ENCODE measurements at places on chromosomes 13 and 19. TPM values are rescaled to one million over a fixed set of nuclear protein-coding genes. Genes with fewer than 3 reads are reported as not detected.
A peak's percentile ranks its signal among the peaks of the same experiment; 100 is the strongest.

The SIGLEC7 gene
- not detected for total RNA-seq

DNA sequence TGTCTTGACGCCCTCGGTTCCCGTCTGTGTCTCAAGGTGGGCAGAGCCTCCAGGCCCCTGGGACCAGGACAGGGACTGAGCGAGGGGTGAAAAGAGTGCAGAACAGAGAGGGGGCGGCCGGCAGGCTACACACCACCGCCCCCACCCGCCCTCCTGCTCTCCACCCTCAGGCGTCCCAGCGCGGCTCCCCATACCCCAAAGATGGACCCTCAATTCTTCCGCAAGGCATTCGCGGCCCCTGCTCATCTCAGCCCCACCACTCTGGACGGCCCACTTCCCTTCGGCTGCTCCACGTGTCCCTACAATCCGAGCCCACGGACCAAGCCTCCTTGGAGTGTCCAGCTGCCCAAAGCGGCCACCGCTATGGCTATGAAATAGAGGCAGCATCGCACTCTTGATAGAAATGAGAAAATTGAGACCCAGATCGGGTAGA, 1.8 kb downstream of the KLF16 start:
- DNase-seq = peak; percentile 51

- DNase-seq = peak; percentile 98
These were observed 5.5 kb downstream of the ZBTB7A start for GRCh38 chr19:4061178-4061682.

The SYMPK gene
- total RNA-seq = 44.0 TPM

- peak; percentile 75 for DNase-seq
These were observed 3.8 kb downstream of the RAB8A start for GRCh38 chr19:16115301-16116039.

The KCNN4 gene
- total RNA-seq = 34.6 TPM

GRCh38 chr13:113672002-113672651, 5.1 kb downstream of the GRK1 start:
- DNase-seq = no peak

DNA sequence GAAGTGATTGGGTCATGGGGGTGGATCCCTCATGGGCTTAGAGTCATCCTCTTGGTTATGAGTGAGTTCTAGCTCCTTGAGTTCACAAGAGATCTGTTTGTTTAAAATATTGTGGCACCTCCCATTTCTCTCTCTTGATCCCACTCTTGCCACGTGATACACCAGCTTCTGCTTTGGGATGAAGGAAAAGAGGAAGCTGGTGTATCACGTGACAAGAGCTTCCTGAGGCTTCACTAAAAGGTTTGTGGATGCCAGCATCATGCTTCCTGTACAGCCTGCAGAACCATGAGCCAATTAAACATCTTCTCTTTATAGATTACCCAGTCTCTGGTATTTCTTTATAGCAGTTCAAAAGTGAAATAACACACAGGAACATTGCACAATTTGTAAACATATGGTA, 352.5 kb upstream of the ATXN8OS start:
- no peak for DNase-seq

The COL5A3 gene
- 1.2 TPM for total RNA-seq

GRCh38 chr13:36418022-36418805, 14.1 kb upstream of the CCNA1 start:
- DNase-seq = no peak

DNA sequence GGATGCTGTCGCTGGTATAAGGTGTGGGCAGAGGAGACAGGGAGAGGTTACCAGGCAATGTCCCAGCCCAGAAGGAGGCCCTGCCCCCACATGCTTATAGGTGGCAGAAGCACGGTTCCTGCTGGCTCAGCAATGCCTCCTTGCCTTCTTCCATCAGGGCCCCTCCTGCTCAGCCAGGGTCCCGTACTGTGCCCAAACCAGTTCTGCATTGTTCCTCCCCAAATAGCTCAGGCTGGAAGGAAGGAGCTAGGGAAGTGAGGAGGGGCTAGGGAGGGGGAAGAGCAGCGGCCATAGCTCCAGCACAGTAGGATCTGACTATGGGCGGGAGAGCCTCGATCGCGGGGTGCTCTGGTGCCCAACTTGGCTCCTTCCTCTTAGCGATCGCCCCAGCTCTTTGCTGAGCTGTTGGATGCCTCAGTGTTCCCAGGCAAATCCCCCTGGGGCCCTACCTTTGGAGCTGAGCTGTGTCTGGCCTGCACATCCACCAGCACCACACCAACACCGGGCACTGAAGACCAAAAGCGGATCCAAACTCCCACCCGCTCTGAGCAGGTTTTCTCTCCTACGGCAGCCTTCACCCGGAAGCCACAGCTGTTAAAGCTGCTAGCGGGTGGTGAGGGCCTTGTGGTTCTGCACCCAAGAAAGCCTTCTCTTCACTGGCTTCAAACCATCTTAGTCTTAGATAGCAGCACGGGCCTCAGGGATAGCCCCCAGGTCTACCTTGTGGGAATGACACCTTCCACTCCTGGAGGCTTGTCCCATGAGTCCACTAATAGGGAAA, 32.1 kb upstream of the PEPD start:
- no peak for DNase-seq

The DMRTC2 gene
- total RNA-seq = not detected

- no peak for DNase-seq
These were observed 52.0 kb downstream of the COL4A1 start for GRCh38 chr13:110254751-110255553.

- no peak for DNase-seq
These were observed 793 bp downstream of the LRFN1 start for GRCh38 chr19:39319892-39320248.

The ZNF578 gene
- total RNA-seq = 0.53 TPM

DNA sequence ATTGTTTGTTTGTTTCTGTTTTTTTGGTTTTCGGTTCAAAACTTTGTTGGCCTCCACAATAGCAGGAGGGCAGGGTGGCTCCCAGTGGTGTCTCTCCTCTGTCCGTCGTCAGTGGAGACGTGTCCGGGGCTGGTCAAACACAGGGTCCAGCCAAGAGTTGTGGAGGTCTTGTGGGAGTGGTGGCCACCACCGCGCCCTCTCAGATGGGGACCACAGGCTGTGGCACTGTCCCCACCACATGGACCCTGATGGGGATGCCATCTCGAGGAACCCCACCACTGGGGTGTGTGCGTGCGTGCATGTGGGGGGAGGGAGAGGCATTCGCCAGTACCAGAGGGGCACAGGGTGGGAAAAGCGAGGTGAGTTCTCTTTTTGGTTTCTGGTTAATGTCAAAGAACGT, 13.8 kb downstream of the ZNF574 start:
- no peak for DNase-seq

The ANO8 gene
- total RNA-seq = 18.2 TPM

- no peak for DNase-seq
These were observed 17.1 kb upstream of the WASF3 start for GRCh38 chr13:26540334-26540733.

GRCh38 chr19:29687244-29687896, 22.1 kb downstream of the PLEKHF1 start:
- DNase-seq = no peak

DNA sequence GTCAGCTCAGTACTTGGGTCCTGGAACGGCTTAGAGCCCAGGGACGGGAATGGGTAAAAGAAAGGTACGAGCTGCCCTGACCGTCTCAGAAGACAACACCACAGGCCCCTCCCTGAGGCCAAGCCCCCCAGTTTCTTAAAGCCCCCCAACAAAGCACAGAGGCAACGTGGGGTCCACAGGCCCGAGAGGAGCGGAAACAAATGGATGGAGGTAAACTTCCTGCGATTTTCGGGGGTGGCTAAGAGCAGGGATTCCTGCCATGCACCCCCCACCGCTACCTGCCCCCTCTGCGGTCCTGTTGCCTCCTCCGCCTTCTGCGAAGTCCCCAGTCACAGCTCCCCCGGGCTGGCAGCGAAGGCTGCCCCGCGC, 48.2 kb downstream of the PTPRS start:
- no peak for DNase-seq

The PLVAP gene
- 10.5 TPM for total RNA-seq

DNA sequence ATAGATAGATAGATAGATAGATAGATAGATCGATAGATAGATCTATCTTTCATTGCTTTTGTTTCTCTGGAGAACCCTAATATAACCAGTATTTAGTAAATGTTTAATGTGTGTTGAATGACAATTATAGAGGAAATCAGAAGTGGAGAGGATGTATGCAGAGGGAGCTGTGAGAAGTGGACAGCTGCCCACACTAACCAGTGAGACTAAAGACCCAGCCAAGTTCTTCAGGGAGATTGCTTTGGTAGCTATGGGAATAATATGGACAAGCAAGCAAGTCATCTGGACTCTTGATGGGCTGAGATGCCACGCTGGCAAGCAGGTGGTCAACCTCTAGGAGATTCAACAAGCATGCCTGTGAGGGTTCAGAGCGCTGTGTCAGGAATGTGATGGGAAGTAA, 14.9 kb upstream of the INTS6 start:
- DNase-seq = no peak

The ZNF700 gene
- 31.5 TPM for total RNA-seq

The KL gene
- 3.2 TPM for total RNA-seq

Measured in Peyer's patch (tissue), 4 donors.